ENCODE measurements at places on chromosomes 2 and 18. TPM values are rescaled to one million over a fixed set of nuclear protein-coding genes. Genes with fewer than 3 reads are reported as not detected.

Gene RAPGEF4
- total RNA-seq, result 4.5 TPM

Gene CNDP1
- not detected for total RNA-seq

Gene STAT4
- 0.07 TPM for total RNA-seq

Gene E2F6
- 13.9 TPM for total RNA-seq

Gene IL1R2
- total RNA-seq, result not detected

Gene BMP10
- total RNA-seq, result not detected

Gene SP100
- 216 TPM for total RNA-seq

Gene SKOR2
- total RNA-seq, result not detected

Gene LHCGR
- total RNA-seq, result not detected

Gene TTC32
- 10.1 TPM for total RNA-seq

Gene PECR
- 6.5 TPM for total RNA-seq

Gene SERPINB5
- total RNA-seq, result not detected

Gene PARD3B
- total RNA-seq, result 19.0 TPM

Gene IL1RN
- not detected for total RNA-seq

Gene DRC1
- not detected for total RNA-seq

Gene SLC19A3
- 0.86 TPM for total RNA-seq

Gene SERPINB13
- 0.13 TPM for total RNA-seq

Gene ACTG2
- not detected for total RNA-seq

Gene EIF5B
- total RNA-seq, result 50.8 TPM

Gene MEIS1
- 18.8 TPM for total RNA-seq

Gene FIGN
- total RNA-seq, result 6.5 TPM

Gene IL37
- total RNA-seq, result not detected

Gene SCYGR4
- total RNA-seq, result not detected

Gene PNKD
- 14.2 TPM for total RNA-seq

Gene HNMT
- 15.7 TPM for total RNA-seq

Gene PSMA8
- not detected for total RNA-seq

Gene GLI2
- total RNA-seq, result 0.13 TPM
